ENCODE measurements at places on chromosomes 11 and 22.
A peak's percentile ranks its signal among the peaks of the same experiment; 100 is the strongest.

GRCh38 chr11:12478743-12479142 lies 101.4 kb downstream of the PARVA start:
- DNase-seq = no peak

- DNase-seq = peak; percentile 14
These were observed 16.3 kb downstream of the SPTY2D1 start for GRCh38 chr11:18617688-18618341.

DNA sequence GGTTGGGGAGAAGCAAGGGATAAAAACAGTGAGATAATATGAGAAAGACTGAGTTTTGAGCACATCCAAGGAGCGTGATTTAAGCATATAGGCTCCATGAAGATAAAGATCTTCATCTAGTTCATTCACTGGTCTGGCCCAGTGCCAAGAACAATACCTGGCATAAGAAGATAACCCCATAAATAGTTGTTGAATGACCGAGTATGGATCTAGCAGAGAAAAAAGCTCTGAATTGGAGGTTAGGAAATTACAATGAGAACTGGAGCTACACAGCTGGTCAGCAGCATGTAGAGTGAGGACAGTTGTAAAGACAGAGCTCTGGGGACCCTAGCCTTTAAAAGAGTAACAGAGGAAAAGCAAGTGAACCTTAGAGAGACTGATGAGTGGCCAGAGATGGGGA lies 33.0 kb upstream of the PAK1 start:
- no peak for DNase-seq

DNA sequence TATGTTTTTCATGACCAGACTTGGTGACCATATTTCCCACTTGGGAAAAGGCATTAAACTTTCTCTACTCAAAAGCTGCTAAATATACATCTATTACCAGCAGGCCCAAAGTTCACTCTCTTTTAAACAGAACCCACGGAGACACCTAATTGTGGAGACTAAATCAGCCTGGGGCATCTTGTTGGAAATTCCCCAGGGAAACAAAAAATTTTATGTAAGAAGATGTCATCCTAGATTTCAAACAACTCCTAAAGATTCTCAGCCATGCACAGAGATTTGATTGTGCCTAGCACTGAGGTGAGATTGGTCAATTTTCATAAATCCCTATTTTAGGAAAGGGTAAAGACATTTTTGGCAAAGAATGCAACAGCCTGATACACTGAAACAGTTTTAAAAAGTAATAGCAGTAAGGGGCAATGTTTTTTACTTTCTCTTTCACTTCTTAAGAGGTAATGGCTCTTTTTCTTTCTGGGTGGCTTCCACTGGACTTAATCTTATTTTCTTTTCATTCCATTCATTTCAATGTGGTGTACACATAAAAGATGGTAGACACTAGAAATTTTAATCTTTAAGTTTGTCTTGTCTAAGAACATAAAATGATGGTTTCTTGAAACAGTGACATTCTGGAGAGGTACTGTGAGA lies 9.6 kb downstream of the OR52N2 start:
- no peak for DNase-seq

DNA sequence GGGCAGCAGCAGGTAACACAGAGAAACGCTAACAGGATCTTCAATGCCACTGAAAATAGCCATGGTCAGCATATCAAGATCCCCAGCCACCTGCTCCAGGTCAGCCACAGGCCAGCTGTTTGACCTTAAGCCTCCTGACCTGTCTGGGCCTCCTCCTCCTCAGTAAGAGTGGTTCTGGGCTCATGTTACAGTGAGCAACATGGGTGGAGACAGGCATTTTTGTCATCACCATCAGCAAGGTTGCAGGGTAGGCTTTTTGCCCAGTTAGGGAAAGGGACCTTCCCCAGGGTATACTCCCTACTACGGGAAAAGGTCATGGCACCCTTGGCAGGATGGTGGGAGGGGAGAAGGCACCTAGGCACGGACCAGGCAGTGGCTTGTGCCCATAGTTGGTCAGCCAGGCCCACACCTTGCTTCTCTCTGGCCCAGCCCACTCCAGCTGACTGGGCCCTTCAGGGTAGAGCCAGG lies 131.8 kb upstream of the PARVA start:
- no peak for DNase-seq

DNA sequence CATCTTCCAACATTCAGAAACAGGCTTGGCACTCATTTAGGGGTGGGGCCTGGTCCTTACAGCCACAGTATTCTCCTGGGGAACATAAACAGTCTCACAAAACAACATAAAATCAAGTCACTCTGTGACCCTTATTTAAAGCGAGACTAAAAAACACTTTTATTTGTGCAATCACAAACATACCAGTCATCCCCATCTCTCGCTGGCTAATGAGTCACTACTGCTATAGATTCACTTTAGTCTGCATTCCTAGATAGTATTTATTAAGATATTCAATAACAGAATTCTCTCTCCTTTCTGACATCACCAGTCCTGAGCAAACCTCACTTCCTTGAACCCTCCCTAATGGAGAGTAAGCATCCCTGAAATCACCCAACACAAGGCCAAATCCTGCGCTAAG lies 68.0 kb downstream of the ZBTB44 start:
- no peak for DNase-seq

Data from coronary artery (tissue), 2 donors.